ENCODE measurements at places on chromosomes 5 and 9.

DNA sequence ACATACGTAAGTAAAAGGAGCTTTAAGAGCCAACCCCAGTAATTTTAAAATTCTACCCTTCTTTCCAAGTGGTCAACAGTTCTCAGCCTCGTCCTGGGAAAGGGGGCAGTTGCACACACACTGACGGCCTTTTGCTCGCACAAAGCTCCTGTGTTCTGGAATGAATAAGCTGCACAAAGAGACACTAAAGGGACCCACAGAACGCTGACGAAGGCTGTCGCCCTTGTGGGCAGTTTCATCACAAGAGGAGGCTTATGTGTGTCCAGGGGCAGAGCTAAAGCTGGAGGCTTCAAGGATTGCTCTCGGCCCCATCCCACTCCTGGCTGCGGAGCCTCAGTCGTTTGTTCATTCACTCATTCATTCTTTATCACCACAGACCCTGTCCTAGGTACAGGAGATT, 67.0 kb upstream of the NEK6 start:
- no peak for DNase-seq

DNA sequence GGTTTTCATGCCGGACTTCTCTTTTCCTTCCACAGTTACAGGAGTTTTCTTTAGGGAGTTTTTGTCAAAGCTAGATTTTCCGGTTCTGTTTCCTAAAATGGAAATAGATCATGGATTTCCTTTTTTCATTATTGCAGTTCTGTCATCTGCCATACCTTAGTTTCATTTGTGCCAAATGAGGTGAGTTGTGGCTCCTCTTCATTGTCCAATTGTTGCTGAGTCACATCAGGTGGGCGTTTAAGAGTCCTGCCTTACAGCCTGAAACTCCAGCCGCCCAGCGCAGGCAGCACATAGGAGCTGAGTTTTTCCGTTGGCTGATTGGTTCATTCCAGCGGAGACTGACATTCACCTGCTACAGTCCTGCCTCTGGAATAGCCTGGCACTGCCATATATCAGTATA, 14.1 kb downstream of the SLC25A25 start:
- DNase-seq = no peak

DNA sequence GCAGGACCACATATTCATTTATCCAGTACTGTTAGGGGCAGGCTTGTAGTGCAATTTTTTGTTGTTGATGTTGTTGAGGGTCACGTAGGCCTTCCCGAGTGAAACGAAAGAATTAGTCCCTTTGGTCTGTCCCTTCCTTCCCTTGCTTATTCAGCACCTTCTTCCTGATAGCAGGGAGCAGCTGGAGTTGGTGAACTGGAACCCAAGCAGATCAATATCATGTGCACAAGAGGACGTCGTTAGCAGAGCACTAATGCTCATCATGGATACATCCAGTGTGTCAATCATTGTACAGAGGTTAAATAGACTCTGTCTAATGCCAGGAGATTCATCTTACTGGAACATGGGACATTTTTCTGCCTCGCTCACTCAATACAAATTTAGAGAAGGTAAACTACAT, 33.0 kb upstream of the MAP1B start:
- no peak for DNase-seq

GRCh38 chr5:62794456-62794855, 215.8 kb downstream of the LRRC70 start:
- DNase-seq = no peak

- no peak for DNase-seq
These were observed 30.5 kb downstream of the ADAMTS2 start for GRCh38 chr5:179314606-179315355.

DNA sequence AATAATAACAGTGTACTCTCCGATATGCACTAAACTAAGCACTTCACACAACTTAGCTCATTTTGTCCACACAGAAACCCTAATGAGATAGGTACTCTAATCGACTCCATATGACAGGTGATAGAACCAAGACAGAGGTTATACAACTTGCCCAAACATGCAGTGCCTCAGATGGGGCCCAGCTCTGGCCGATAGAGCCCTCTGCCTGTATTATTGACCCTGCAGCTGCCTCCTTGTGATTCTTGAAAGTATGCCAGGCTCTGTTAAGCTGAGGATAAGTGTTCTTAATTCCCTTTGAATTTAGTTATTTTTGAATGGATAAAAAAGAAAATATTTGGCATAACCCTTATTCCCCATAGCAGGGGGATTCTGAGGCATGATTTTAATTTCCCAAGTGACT, 78.5 kb downstream of the HMHB1 start:
- DNase-seq = no peak

GRCh38 chr9:37923796-37924427, 20.0 kb upstream of the SLC25A51 start:
- DNase-seq = no peak

GRCh38 chr5:87147441-87147840, 120.2 kb upstream of the RASA1 start:
- no peak for DNase-seq

GRCh38 chr5:170168002-170168401, 62.3 kb downstream of the FOXI1 start:
- DNase-seq = no peak

DNA sequence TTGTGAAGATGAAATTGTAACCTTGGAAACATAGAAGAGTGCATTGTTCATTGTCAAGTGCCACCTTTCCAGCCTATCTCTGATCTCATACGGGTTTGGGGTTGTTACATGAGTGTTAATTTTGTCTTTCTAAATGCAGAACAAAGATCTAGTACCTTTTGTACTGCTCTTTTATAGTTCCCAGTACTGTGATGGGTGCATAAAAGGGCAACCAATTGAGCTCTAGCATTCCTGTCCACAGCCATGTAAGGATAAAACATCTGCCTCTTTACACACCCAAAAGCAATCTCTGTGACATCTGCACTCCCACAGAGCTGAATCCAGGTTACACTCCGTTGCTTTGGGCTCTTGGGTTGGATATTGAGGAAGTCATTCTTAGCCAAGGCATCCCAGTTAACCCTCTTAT, 255.2 kb downstream of the SGCD start:
- DNase-seq = no peak

GRCh38 chr9:117153021-117153420, 261.8 kb downstream of the ASTN2 start:
- no peak for DNase-seq

GRCh38 chr9:89015336-89015735, 24.1 kb downstream of the S1PR3 start:
- no peak for DNase-seq

- DNase-seq = no peak
These were observed 1.8 kb upstream of the BHMT start for GRCh38 chr5:79109527-79110492.

GRCh38 chr5:147073098-147073497, 161.7 kb upstream of the STK32A start:
- DNase-seq = no peak

DNA sequence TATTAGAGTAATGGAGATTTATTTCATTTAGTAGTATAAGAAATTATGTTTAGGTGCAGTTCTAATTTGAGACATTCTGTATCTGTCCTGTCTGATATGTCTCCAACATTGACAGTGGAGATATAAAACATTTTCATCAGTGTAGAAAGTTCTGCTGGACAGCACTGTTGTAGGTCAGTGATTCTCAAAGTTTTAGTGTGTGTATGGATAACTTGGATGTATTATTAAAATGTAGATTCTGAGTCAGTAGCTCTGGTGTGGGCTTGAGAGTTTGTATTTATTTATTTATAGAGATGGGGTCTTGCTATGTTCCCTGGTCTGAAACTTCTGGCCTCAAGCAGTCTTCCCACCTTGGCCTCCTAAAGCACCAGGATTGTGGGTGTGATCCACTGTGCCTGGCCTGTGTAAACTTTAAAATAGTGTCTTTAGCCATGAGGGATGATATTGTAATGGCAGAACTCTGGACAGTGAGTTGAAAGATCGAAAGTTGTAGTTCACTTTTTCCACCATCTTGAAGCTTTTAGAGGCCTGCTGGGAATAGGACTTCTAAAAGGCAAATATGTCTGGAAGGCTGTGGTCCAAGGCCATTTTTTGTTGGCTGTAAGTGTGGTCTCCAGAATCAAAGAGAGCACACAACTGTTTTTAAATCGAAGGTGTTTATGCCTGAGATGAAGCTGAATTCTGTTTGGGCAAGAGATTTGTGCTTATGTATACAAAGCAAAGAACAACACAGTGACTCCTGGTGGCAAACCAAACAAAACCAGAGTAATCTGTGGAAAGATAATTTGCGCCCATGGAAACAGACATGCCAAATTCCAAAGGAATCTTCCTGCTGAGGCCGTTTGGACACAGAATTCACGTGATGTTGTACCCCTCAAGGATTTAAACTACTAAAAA, 12.4 kb downstream of the UBAP1 start:
- DNase-seq = no peak

- DNase-seq = no peak
These were observed 1127.5 kb downstream of the TAF11L14 start for GRCh38 chr5:18761801-18762200.

GRCh38 chr5:44795496-44795895, 13.3 kb upstream of the MRPS30 start:
- DNase-seq = no peak

DNA sequence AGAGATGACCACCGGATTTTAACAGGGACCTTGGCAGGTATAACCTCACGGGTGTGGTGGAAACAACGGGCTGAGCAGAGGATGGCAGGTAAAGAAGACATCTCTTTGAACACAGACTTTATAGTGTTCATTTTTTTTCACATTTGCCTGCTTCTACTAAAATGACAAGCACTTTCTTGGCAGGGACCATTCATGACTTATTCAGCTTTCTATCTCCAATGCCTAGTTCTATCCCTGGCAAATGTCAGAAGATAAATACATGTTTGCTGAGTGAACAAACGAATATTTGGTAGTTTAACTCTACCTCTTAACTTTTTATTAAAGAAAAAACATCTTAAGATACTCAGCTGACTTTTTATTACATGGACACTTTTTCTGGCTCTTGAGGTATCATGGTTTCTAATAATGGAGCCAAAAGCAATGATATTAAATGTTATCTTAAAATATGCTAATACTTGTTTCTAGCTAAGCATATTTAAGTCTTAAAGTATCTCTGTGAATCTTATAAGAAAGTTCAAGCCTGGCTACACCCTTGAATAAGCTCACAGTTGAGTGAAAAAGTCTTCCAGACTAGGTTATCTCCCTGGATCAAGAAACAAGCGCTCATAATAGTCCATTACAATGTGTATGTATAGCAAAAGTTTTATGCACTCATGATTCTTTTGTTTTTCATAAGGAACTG, 8.5 kb downstream of the ELL2 start:
- no peak for DNase-seq

DNA sequence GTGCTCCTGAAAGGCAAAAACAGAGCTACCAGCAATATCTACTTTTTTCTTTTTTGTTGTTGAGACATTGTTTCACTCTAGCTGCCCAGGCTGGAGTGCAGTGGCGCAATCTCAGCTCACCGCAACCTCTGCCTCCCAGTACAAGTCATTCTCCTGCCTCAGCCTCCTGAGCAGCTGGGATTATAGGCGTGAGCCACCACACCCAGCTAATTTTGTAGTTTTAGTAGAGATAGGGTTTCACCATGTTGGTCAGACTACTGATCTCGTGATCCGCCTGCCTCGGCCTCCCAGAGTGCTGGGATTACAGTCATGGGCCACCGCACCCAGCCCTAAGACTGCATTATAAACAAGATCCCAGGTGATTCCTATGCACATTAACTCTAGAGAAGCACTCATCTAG, 17.0 kb downstream of the PLPP1 start:
- DNase-seq = no peak

GRCh38 chr5:13601112-13601511, 343.4 kb downstream of the DNAH5 start:
- no peak for DNase-seq

DNA sequence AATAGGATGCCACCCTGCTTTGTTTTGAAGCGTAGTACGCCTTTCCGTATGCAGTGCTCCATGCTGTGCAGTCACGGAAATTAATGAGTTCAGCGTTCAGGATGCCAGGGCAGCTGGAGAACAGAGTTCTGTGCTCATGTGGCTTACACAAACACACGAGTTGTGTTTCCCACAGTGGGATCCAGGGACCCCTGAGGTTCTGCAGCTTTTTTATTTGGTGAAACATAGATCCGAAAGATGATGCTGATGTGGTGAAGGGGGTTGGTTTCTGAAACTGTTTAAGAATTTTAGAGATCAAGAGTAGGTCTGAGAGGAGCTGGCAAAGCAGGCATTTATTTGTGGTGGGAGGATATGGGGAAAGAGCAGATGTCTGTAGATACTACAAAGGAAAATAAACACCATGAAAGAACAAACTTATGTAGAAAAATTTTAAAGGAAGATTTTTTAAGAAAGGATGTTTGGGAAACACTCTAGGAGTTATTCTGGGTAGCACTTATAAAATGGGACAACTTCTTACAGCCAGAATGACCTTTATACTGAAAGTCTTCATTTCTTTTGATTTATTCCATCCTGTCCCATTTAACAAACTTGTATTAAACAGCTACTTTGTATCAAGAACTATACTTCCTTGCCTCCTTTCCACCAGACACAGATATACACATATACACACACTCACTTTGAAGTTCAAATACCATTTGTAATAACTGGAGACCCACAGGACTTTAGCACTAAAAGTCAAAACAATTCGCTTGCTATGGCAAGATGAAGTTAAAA, 52.7 kb downstream of the ITGA1 start:
- DNase-seq = no peak

DNA sequence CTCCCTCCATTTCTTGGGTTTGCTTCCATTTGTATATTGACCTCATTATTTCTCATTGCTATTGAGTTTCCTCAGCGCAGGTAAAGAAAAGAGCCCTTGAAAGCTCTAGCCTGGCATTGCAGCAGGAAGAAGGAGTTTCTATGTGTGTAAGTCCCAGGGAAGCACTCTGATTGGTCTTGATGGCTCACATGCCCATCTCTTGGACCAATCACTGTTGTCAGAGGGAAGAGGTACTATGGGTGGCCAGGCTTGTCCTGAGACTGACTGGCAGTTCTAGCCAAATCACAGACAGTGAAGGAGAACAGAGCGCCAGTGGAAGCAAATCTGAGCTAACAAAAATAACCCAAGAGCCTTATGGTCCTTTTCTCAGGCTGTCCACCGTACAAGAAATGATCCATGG, 219.0 kb downstream of the PAX5 start:
- DNase-seq = no peak

GRCh38 chr5:104800440-104801048, 1238.0 kb upstream of the NUDT12 start:
- DNase-seq = no peak

DNA sequence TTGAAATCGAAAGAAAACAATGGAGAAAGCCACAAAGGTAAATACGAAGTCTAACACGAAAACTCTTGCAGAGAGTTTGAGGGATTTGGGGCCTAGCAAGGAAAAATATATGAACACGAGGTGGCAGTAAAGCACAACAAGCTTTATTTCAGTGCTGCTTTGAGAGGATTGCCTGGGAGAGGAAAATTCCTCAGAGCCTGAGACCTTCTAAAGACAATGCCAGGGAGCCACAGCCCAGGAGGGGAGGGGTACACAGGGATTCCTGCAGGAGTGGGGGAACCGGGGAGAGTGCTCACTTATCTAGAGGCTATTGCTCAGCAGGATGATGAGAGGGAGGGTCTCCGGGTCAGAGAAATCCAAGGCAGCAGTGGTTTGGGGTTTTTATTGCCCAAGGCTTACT, 134.9 kb upstream of the ADCY2 start:
- DNase-seq = no peak

Measured in stimulated activated CD4-positive, alpha-beta T cell treated with anti-CD3 and anti-CD28 coated beads, Interleukin-1b, Interleukin-23, amount 100 ng/mL, for 1 hour (primary cell).